IMR-90 (cell line): ENCODE measurements at places on chromosomes 3 and 15. TPM values are rescaled to one million over a fixed set of nuclear protein-coding genes. Genes with fewer than 3 reads are reported as not detected.

The GUCA1C gene
- total RNA-seq = not detected in 2 replicates

The CNTN6 gene
- not detected in 2 replicates for total RNA-seq

The CCNB2 gene
- 52.5 and 57.2 TPM in 2 replicates for total RNA-seq

The ZMYND10 gene
- 0.83 and 1.1 TPM in 2 replicates for total RNA-seq

The BLM gene
- total RNA-seq = 6.5 and 7.2 TPM in 2 replicates

The WNT7A gene
- not detected in 2 replicates for total RNA-seq

The ISLR gene
- under 0.01 TPM in 2 replicates for total RNA-seq

The TMEM207 gene
- total RNA-seq = not detected in 2 replicates
